ENCODE measurements at places on chromosomes 6 and 20. TPM values are rescaled to one million over a fixed set of nuclear protein-coding genes. Genes with fewer than 3 reads are reported as not detected.
A peak's percentile ranks its signal among the peaks of the same experiment; 100 is the strongest.

DNA sequence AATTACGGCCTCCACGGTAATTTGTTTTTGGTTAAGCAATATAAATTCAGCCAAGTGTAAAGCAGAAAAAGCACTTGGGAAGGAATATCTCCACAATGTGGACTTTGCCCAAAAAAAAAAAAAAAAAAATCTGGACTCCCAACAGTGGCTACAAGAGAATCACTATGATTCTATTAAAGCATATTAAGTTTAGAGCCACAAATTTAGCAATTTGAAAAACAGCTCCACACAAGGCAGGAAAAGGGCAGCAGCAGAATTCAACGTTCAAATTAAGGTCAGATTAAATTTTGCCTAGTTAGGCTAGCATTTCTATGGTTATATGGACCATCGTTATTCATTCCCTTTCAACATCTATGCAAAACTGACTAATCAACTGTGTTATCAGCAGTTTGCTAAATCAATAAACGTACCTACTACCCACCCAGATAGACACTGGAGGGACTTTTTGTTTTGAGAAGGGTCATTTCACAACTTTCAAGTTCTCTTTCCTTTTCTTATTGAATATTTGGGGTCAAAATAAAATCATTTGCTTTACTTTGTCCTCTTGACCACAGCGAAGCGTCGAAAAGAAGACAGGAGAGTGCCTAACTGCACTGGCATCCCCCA, 1.0 kb downstream of the MCM9 start:
- peak overlapping the region; percentile 68 for H3K27ac ChIP-seq
- no peaks in the 10 kb centered on the region for H3K27me3 ChIP-seq
- H3K4me1 ChIP-seq, result peaks cover 12% of the 10 kb centered on the region
- H3K4me3 ChIP-seq, result peak overlapping the region; percentile 94

DNA sequence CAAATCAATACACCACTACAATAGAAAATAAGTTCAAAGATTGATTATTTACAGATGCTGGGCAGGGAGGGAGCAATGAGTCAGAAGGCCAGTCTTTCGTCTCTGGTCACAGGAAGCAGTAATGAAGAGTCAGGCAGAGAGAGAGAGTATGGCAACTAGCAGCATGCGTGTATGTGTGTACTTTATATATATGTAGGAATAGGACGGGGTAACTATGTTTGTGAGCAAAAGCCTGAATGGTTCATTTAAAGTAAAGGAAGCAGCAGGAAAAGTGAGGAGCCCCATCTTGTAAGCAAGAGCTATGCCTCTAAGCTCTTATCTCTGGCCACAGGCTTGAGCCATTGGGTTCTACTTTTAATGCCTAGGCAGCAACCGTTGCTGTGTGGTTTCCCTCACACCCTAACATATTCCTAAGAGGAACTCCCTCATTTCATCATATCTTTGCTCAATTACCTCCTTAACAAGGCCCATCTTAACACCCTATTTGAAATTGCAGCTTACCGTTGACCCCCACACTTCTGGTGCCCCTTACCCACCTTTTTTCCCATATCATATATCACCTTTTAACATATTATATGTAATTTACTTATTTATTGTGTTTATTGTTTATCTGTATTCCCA, 66.6 kb downstream of the AFG1L start:
- no peak overlapping the region for H3K27ac ChIP-seq
- no peaks in the 10 kb centered on the region for H3K4me1 ChIP-seq
- H3K27me3 ChIP-seq, result no peaks in the 10 kb centered on the region
- no peaks in the 10 kb centered on the region for H3K36me3 ChIP-seq
- H3K4me3 ChIP-seq, result no peak overlapping the region
- no peak for DNase-seq

Gene TRERF1
- 12.8 TPM for total RNA-seq

DNA sequence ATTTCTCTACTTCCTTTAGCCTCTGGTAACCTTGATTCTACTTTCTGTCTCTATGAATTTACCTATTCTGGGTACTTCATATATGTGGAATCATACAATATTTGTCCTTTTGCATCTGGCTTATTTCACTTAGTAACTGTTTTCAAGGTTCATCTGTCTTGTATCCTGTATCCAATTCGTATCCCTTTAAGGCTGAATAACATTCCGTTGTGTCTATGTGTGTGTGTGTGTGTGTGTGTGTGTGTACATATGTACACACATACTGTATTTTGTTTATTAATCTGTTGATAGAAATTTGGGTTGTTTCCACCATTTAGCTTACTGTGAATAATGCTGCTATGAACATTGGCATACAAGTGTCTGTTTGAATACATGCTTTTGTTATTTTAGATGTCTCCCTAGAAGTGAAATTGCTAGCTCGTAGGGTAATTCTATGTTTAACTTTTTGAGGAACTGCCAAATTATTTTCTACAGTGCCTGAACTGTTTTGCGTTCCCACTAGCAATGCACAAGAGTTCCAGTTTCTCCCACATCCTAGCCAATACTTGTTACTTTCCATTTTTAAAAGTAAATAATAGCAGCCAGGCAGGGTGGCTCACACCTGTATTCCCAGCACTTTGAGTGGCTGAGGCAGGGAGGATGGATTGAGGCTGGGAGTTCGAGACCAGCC, 17.7 kb downstream of the SENP6 start:
- H3K36me3 ChIP-seq, result peaks cover 4% of the 10 kb centered on the region
- no peak overlapping the region for H3K4me3 ChIP-seq
- no peak overlapping the region for H3K27ac ChIP-seq
- no peaks in the 10 kb centered on the region for H3K27me3 ChIP-seq

Gene HAO1
- total RNA-seq, result not detected

Gene ENPP1
- 2.4 TPM for total RNA-seq

Gene MLIP
- total RNA-seq, result 0.44 TPM

GRCh38 chr6:151326116-151326825, 65.1 kb downstream of the ZBTB2 start:
- no peak overlapping the region for H3K27ac ChIP-seq
- peak overlapping the region; percentile 55 for H3K4me3 ChIP-seq
- peaks cover 27% of the 10 kb centered on the region for H3K4me1 ChIP-seq
- no peak for DNase-seq
- peaks cover 4% of the 10 kb centered on the region for H3K27me3 ChIP-seq
- no peaks in the 10 kb centered on the region for H3K36me3 ChIP-seq

DNA sequence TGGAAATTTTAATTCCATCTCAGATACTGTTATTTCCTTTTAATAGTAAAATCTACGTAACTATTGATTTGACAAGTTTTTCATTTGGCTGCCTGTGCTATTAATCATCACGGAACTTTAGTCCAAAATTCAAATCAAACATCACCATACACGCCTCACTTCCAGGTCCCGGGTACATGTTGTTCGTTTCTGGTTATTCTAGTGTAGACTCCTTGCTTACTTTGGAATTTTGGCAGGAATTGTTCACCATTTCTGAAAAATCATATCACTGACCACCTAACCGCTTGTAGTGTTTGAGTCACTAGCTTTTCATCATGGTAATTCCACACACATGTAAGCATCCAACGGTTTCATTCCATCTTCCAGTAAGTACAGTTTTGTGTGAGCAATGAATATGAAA, 98.0 kb upstream of the NHSL1 start:
- no peaks in the 10 kb centered on the region for H3K27me3 ChIP-seq
- H3K4me1 ChIP-seq, result peaks cover 18% of the 10 kb centered on the region
- no peak for DNase-seq
- H3K4me3 ChIP-seq, result no peak overlapping the region
- no peak overlapping the region for H3K27ac ChIP-seq

DNA sequence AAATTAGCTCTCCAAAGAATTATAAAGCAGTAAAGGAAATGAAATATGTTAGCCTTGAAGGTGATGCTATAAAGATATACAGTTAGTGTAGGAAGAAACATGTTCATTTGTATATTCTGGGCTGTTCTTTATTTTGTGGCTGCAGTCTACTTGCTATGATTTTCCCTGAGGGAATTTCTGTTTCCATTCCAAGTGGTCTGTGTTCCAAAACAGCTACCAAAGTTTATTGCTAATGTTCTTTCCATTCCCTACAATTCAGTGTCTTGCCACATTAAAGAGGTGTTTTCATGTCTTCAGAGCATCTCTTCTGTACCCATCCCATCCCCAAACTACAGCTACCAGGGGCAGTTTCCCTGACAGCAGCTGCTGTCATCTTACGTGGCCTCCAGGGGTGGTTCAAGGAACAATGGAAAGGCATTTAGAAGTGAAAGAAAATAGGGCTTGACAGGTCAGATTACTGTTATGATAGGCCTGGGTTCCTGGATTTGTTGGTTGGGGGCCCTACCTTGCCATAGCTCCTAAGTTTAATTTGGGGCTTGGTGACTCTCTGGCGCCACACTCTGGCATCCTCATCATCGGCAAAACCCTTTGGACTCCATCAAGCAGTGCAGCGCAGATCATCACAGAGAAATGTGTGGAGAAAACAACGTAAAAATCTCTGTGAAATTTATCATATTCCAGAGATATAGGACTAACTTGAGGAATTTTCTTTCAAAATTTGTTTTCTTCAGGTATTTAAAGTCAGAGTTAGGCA, 33.8 kb upstream of the AIG1 start:
- H3K27ac ChIP-seq, result no peak overlapping the region
- H3K4me1 ChIP-seq, result no peaks in the 10 kb centered on the region
- no peak overlapping the region for H3K4me3 ChIP-seq
- no peaks in the 10 kb centered on the region for H3K36me3 ChIP-seq

Gene EPHA7
- 3.6 TPM for total RNA-seq

DNA sequence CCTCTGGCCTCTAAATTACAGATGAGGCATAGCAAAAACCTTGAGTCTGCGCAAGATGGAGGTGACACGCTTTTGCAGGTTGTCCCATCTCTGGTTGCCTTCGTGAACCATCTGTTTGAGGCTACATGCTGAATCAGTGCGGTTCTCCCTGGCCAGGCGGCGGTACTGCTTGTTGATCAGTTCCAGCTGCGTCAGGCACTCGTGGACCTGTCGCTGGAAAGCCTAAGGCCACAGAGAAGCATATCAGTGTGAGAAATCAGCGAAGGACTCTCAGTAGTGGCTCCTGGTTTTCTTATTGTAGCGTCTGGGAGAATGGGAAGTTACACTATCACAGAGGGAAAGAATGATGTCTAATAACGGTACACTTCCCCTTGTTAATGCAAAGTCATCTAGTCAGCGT, 344.4 kb downstream of the ESR1 start:
- no peak for DNase-seq
- H3K4me3 ChIP-seq, result no peak overlapping the region
- peaks cover 2% of the 10 kb centered on the region for H3K27me3 ChIP-seq

Gene ATF6B
- 79.5 TPM for total RNA-seq

Gene CENPW
- 13.0 TPM for total RNA-seq

Gene OPN5
- total RNA-seq, result not detected

- H3K27ac ChIP-seq, result no peak overlapping the region
- H3K27me3 ChIP-seq, result peaks cover 2% of the 10 kb centered on the region
- peaks cover 5% of the 10 kb centered on the region for H3K36me3 ChIP-seq
These were observed 126.8 kb downstream of the SNX5 start for GRCh38 chr20:17841751-17842215.

Gene SCRT2
- 28.0 TPM for total RNA-seq

DNA sequence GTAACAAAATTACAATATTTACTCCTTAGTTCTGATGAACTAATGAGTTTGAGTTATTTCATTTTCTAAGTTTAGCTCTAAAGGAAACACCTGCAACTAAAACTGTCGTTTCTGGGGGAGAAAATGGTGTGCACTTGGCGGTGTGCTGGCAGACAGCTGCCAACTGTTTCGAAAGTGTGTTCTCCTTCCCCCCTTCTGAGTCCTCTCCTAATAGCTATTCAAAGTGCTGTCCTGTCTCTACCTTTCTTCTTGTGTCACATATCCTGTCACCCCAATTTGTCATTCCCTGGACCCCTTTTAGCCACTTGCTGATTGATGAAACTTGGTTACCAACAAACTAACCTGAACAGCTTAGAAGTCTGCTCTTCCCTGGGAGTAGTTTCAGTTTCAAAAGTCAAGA, 4.9 kb upstream of the UBE2J1 start:
- no peak overlapping the region for H3K4me3 ChIP-seq
- no peak for DNase-seq

GRCh38 chr20:2749343-2749950, 51.0 kb downstream of the CPXM1 start:
- no peaks in the 10 kb centered on the region for H3K4me1 ChIP-seq
- no peak overlapping the region for H3K4me3 ChIP-seq
- no peak overlapping the region for H3K27ac ChIP-seq
- peaks cover 31% of the 10 kb centered on the region for H3K27me3 ChIP-seq

DNA sequence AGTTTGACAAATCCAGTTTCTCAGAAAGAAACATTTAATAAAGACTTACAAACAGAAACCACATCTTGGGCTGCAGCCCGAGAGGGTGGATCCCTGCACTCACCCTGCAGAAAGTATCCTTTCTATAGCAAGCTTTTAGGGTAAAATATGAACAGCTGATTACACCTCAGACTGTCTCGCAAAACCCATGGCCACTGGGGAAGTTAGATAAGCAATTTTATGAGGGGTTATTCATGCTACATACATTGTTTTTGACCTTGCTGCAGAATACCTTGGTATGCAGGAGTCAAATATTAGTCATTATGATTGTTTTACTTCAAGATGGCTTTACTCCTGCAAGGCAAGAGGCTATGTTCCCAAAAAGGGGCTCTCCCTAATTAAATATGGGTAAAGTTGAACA, 126.9 kb downstream of the OR2B2 start:
- no peak overlapping the region for H3K27ac ChIP-seq
- no peak for DNase-seq
- no peaks in the 10 kb centered on the region for H3K4me1 ChIP-seq
- H3K27me3 ChIP-seq, result peaks cover 4% of the 10 kb centered on the region

- DNase-seq, result no peak
- peaks cover 2% of the 10 kb centered on the region for H3K27me3 ChIP-seq
- no peak overlapping the region for H3K27ac ChIP-seq
- peaks cover 4% of the 10 kb centered on the region for H3K4me1 ChIP-seq
- H3K4me3 ChIP-seq, result no peak overlapping the region
These were observed 36.5 kb downstream of the CDH26 start for GRCh38 chr20:59994697-59995122.

DNA sequence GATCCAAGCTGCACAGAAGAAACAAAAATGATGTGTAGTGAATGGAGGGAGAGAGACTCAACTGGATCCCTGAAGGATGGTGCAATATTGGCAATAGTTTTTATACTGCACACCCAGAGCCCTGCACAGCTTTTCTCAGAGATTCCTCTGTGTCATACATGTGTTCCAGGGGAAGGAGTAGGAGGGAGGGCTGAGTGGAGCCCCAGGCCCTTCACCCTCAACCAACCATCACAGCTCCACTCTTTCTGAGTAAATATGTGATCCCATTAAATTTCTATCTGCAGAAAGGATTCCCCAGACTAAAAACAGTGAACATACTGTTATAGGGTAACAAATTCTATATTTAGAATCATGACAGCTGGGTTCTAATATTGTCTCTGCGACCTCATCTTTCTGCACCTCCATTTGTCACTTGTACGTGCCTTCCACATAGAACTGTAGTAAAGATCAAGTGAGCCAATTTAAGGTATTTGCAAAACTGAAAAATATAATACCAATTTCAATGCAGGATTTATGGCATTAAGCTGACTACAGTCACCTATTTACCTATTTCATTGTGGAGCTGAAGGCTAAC, 421.4 kb upstream of the NRSN1 start:
- peaks cover 12% of the 10 kb centered on the region for H3K4me1 ChIP-seq
- no peaks in the 10 kb centered on the region for H3K36me3 ChIP-seq
- no peak overlapping the region for H3K4me3 ChIP-seq
- DNase-seq, result no peak
- H3K27me3 ChIP-seq, result peaks cover 2% of the 10 kb centered on the region

- no peak overlapping the region for H3K4me3 ChIP-seq
- H3K27me3 ChIP-seq, result no peaks in the 10 kb centered on the region
- no peaks in the 10 kb centered on the region for H3K4me1 ChIP-seq
- no peak overlapping the region for H3K27ac ChIP-seq
- no peaks in the 10 kb centered on the region for H3K36me3 ChIP-seq
These were observed 6.7 kb upstream of the VNN2 start for GRCh38 chr6:132764370-132764769.
